ENCODE measurements at places on chromosomes 7 and 10. TPM values are rescaled to one million over a fixed set of nuclear protein-coding genes. Genes with fewer than 3 reads are reported as not detected.

DNA sequence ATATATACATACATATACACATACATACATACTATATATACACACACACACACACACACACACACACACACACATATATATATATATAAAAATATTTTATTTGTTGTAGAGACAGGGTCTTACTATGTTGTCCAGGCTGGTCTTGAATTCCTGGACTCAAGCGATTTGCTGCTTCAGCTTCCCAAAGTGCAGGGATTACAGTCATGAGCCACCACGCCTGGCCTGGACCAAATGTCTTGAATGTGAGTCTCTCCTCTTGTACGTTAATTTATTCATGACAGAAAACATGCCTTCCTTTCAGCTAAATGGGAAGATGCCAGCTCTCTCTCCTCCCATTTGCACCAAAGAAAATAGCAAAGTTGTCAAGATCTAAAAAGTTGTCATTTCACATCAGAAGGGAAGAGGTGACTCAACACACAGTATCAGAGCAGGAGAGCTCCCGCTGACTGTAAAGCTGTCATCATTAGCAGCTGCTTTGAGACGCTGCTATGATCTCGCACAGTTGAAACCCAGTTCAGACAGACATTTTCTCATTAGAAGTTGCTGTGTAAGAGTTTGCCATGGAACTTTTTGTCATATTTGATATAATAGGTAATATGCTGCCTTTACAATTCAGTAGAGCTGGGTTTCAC, 224.3 kb downstream of the SFMBT2 start:
- DNase-seq, result no peak
- no peaks in the 10 kb centered on the region for H3K4me1 ChIP-seq
- H3K27ac ChIP-seq, result no peak overlapping the region
- no peaks in the 10 kb centered on the region for H3K36me3 ChIP-seq
- H3K27me3 ChIP-seq, result no peaks in the 10 kb centered on the region
- H3K4me3 ChIP-seq, result no peak overlapping the region

DNA sequence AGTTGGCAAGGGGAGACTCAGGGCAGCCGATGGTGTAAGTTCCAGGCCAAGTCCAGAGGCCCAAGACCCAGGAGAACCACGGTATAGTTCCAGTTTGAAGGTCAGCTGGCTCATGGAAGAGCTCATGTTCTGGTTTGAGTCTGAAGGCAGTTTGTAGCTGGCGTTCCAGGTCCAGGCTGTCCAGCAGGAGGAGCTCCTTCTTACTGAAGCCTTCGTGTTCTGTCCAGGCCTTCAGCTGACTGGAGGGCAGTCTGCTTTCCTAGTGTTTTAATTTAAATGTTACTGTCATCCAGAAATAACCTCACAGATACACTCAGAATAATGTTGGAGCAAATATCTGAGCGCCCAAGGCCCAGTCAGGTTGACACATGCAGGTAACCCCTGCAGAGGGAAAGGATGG, 4.2 kb downstream of the SUN1 start:
- no peak for DNase-seq
- no peaks in the 10 kb centered on the region for H3K36me3 ChIP-seq
- peaks cover 22% of the 10 kb centered on the region for H3K4me1 ChIP-seq
- no peaks in the 10 kb centered on the region for H3K27me3 ChIP-seq
- H3K27ac ChIP-seq, result no peak overlapping the region
- no peak overlapping the region for H3K4me3 ChIP-seq

The TMEM60 gene
- 3.7 TPM for total RNA-seq

- H3K36me3 ChIP-seq, result peaks cover 39% of the 10 kb centered on the region
- no peak overlapping the region for H3K27ac ChIP-seq
- no peak overlapping the region for H3K4me3 ChIP-seq
- H3K4me1 ChIP-seq, result no peaks in the 10 kb centered on the region
- no peaks in the 10 kb centered on the region for H3K27me3 ChIP-seq
Measured at GRCh38 chr10:11272915-11273389, 255.3 kb downstream of the CELF2 start.

The STRIP2 gene
- total RNA-seq, result 0.34 TPM
